Thyroid gland (tissue), 4 donors: ENCODE measurements at places on chromosomes 2 and 18.

- peak; percentile 41 for DNase-seq
These were observed 11.5 kb downstream of the SPRED2 start for GRCh38 chr2:65420712-65421431.

DNA sequence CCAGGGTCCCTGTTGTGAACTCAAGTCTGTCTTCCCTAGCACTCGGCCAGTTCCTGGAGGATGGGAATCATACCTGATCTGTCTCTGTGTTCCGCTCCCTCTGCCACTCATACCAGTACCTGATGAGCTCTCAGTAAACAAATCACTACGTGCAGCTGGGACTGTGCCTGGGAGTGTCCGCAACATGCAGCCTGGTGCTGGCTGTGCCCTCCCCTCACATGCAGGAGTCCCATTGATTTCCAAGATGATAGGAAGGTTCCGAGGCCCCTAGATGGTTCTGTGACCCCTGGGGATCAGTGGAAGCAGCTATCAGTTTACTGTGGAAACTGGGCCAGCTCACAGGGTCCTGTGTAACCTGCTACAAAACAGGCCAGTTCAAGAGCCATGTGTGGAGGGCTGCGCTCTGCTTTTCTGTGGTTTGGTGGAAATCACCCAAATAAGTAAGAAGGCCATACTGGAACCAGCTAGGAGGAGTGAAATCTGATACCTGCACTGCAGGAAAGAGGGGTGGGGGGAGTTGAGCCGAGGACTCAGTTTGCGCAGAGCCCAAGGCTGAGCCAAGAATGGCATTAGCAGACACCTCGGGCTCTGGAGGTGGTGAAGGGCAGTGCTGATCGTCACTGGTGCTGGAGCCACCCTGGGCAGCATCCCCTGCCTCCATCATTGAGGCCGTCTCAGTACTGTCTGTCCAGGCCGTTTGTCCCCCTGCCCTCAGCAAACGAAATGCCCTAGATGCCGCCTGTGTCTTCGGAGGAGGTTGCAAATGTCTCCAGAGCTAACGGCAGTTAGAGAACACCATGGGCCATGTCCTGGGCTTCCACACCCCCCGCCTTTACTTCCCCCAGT lies 93.3 kb downstream of the KLHL29 start:
- DNase-seq, result no peak

DNA sequence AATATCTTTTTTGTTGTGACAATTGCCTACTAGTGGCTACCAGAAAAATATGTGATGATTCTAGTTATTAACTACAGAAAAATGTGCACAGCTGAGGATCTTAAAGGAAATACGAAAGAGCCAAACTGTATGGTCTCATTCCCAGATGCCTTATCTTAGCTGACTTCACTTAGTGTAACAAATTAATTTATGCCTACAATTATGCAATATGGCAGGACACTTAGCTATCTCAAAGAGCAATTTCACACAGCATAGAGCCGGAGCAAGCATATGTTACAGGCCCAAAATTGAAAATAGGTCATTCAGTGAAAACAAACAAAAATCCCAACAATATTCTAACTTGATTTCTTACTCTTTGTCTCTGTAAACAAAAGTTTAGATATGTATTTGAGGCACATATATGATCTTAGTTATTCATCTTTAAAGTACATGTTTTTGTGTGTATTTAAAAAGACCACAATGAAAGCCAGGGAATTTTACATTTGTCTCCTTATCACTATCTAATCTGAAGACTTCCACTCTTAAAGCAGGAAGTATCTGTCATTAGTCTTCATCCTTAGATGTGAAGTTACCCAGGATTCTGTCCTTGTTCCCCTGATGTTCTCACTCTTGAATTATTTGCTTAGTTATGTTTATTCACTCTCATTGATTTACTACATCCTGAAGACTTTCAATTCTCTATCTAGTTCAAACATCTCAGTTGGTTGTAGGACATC lies 1579.0 kb upstream of the NXPH2 start:
- DNase-seq, result no peak

DNA sequence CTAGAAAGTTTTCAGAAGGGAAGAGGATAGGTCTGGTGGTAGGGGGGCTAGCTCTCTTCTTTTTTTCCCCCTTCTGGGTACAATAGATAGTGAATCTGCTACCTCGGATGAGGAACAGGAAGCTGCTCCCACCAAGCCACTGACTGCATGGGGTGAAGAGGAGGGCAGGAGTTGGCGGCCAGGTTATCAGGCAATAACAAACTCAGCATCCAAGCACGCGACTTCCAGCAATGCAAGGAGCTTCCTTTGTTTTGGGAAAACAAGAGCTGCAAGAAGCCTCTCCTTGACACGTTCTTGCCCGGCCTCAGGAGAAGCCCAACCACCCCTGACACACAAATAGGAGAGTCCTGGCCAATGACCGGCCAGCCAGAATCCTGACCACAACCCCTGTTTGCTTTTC lies 32.2 kb downstream of the NHEJ1 start:
- DNase-seq, result no peak

DNA sequence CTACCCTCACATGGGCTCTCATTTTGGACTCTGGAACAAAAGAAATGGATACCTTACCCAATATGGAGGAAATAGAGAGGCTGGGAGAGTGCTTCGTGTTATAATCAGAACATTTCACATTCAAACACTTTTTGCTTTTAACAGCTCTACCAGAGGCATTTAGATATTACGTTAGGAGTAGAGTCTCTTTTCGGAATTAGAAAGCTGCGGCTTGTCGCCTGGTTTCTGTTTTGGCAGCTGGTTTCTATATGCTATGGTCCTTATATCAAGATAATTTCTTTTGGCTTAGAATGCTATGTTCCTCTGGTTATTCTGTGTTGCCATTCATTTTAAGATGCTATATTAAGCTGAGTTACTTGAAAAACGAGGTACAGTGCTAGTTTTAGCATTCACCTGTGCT lies 392.8 kb upstream of the GALNT5 start:
- no peak for DNase-seq

- DNase-seq, result no peak
These were observed 38.9 kb downstream of the ADCY3 start for GRCh38 chr2:24881158-24881557.

DNA sequence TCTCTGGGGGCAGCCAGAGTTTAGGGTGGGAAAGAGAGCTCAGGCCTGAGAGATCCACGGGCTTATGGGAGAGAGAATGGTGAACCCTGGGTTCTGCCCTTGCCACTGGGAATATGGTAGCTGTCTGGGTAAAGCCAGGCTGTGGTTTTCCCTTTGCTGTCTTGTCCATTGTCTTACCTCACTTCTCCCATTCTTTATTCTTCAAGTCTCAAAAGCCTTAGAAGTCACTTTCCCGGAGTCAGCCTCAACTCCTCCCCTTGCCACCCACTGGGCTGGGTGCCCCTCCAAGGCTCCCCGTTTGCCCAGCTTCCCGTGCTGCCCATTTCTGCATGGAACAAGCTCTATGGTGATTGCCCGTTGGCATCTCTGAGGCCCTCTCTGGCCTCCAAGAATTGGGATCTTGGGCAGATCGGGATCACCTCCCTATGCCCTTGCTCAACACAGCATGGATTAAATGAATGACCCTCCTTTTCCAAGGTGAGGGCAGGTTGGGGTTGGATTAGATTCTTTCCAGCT lies 228.2 kb downstream of the HAUS1 start:
- no peak for DNase-seq

DNA sequence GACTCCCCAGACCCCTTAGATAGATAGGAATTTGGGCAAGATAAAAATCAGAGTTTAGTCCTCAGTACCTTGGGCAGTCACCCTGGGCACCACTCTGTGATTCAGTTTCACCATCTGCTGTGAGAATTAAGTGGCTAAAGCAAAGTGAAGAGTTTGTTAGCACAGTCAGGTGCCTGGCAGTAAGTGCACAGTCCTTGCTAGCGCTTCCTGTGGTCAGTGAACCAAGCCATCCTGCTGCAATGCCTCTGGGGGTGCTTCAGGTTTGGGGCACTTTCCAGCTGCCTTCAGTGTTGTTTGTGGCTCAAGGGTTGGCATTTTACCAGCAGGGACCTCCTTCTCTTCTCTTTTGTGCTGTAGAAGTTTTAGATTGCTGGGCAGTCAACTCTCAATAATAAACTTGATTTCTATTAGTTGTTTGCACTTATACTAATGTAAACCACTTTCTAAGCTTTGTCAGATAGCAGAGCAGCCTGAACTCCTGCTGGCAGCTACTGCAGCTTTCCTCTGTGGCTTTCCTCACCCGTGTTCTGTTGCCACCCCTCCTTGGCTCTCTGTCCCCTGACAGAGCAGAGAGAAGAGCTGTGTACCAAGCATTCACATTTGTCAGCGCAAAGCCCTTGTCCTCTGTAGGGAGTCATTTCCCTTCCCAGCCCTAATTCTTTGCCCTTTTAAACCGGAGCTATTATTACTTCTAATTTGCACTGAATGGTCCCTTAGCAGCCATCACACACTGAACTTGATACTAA lies 48.4 kb upstream of the RMP24 start:
- DNase-seq, result peak; percentile 82

- DNase-seq, result no peak
These were observed 20.7 kb downstream of the FBXO15 start for GRCh38 chr18:74126684-74127655.
